ENCODE measurements at places on chromosomes 12 and 14.

GRCh38 chr12:29544428-29545101, 47.1 kb upstream of the OVCH1 start:
- no peak for DNase-seq

DNA sequence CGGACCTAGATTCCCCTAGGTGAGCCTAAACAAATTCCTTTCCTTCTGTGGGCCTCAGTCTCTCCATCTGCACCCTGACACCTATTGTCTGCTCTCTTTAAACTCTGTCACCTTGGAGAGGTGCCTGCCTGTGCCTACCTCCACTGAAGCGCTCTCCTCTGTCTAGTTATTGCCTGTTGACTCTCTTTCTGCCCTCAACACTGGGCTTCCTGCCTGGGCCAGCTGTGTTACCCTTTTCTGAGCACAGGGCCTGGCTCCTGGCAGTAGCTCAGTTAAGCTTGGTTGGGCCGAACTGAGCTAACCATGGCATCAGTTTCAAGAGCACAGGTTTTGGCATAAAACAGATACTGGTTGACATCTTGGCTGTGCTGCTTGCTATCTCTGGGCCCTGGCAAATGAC, 43.5 kb downstream of the PRMT8 start:
- no peak for DNase-seq

DNA sequence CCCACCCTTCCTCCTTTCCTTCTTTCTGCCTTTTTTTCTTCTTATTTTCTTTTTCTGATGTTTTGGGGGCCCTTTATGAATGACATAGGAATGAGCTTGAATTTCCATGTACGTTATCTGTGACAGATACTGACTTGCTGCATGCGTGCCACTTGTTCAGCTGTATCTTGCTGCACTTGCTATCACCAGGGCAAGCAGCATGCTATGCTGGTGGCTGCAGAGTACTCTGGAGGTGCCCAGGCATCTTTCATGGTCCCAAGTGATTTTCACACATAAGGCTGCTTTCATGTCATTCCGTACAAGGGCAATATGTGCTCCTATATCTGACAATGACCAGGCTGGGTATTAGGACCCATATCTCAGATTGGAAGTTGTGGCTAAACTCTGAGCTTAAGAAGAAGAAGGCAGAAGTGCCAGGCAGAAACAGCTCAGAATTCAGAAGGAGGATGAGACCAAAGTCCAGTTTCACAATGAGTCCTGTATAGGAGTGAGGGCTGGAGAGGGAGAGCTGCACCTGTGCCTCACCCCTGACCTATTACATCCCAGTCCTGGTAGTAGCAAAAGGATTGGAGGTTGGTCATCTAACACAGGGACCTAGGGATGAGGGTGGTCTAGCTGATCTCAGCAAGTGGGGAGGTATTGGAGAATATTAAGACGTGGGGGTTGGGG, 299.0 kb upstream of the DDHD1 start:
- DNase-seq: no peak

DNA sequence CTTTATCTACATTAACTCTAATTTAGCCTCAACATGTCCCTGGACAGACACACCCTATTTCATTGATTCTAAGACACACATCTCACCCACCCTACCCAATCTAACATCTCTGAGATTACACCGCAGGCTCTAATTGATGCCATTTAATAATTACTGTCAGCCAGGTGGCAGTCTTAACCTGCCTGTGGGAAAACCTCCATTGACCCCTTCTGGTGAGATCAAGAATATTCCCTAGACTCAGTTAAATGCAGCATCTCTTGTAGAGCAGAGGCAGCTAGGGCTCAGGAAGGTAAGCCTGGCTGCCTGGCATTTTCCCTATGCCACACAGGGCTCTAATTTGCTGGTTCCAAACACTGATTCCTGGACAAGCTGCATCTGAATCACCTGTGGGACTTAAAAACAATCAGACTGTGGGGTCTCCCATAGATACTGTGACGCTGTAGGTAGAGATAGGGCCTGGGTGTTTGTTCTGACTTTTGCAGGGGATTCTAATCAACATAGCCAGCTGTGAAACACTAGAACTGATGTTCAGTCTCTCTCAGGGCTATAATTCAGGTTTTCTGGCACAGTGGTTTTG, 14.3 kb downstream of the MCRS1 start:
- DNase-seq: no peak

DNA sequence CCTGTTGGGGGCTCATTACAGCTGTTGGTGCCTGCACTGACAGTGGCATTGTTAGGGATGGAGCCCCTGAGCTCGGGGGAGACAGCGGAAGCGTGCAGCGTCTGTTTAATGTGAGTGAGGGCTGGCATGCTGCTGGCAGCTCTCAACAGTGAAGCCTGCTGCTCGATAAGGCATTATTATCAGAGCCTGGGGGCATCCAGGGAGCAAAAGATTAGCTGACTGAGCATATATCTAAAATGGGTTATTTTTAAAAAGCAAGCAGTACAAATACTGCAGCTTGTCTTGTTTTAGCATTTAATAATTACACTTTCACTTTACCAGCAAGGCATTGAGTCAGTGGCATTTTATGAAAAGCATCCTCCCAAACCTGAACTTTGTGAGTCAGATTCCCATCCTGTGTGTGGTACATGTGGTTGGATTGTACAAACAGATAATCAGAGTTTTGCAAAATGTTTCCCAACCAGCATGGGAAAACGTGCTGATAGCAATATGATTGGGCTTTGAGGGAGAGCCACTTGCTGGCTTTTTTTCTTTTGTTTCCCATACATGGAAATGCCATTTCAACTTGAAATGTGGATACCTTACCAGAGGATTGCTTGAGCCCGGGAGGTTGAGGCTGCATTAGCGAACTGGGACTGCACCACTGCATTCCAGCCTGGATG, 150.8 kb downstream of the PRKCH start:
- no peak for DNase-seq

- no peak for DNase-seq
Measured at GRCh38 chr14:20503898-20504297, 1.4 kb upstream of the RNASE10 start.
